ENCODE measurements at places on chromosomes 2 and 18.

- no peak for DNase-seq
Measured at GRCh38 chr2:223532161-223532560, 70.0 kb downstream of the SCG2 start.

DNA sequence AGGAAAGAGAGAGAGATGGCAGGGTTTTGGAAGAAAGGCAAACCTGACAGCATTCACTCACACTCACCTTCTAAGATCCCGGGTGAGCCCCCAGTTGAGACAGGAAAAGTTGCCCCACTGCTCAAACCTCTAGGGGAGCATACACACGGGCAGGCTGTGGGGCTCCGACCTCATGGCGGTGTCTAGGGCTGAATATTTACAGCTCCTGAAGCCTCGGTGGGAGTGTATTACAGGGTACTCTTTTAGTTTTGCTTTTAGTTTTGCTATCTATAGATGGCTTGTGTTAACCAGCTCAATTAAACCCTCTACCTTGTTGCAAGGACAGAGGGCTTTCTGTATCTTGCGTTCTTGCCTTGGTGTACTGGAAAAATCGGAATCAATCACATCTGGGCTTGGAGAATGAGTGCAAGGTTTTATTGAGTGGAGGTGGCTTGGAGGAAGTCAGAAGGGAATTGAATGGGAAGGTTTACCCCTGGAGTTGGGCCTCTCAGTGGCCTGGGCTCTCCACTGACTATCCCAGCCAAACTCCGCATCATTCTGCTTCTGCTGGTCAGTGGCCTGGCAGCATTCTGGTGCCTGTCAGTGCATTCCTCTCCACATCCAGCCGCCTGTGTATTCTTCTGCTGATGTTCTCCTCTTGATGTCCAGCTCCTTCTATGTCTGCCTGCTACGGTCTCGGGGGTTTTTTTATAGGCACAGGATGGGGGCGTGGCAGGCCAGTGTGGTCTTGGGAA lies 10.1 kb upstream of the IFIH1 start:
- no peak for DNase-seq

DNA sequence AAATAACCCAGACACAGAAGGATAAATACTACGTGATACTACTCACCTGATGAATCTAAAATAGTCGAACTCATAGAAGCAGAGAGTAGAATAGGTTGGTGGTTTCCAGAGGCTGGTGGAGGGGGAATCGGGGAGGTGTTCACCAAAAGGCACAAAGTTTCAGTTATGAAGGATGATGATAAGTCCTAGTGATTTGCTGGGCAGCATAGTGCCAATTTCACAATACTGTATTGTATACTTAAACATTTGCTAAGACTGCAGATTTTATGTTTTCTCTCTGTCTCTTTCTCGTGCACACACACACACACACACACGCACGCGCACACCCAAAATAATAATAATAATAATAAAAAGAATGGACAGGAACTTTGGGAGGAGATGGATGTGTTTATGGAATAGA lies 220.3 kb upstream of the EPAS1 start:
- DNase-seq = no peak

- no peak for DNase-seq
Measured at GRCh38 chr2:206229642-206230041, 44.8 kb upstream of the ZDBF2 start.

GRCh38 chr2:201258666-201259615 lies 1.4 kb upstream of the CASP8 start:
- no peak for DNase-seq

GRCh38 chr18:61470031-61470674 lies 136.9 kb downstream of the CDH20 start:
- no peak for DNase-seq

DNA sequence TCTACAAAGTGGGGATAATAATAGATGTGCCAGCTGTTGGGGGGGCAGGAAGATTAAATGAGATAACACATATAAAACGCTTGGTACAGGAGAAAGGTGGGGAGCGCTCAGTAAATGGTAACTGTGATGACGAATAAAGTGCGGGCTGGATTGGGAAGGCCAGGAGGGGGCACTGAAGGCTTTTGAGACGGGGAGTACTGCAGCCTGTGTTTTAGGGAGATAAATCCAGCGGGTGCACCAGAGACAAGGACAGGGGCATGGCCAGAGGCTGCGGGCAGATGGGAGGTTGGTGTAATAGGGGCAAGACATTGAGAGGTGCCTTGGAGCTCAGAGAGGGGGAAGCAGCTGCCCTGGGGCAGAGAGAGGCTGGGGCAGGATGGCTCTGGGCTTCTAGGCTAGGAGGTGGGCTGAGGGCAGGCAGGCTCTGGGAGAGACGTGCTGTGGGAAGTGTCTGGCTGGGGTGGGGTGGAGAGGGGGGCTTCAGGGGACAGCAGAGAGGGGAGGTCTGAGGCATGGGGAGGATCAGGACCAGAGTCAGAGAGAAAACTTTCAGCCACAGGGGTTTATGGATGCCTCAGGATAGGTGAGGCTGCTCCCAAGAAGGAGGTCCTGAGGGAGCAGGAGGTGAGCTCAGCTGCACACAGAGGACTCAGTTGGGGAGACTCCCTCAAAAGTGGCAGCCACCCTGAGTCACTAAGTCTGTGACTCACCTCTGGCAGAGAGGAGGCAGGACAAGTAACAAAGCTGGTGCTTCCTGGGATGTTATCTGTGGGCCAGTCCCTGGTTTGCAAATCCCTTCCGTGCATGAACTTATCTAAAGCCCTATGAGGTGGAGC lies 18.8 kb downstream of the TEX44 start:
- peak; percentile 70 for DNase-seq

- DNase-seq = no peak
Measured at GRCh38 chr2:236622201-236622600, 52.6 kb downstream of the ACKR3 start.

- no peak for DNase-seq
Measured at GRCh38 chr18:76859474-76860339, 37.4 kb downstream of the ZNF236 start.

- DNase-seq = no peak
Measured at GRCh38 chr18:44788334-44788733, 107.6 kb downstream of the SETBP1 start.

DNA sequence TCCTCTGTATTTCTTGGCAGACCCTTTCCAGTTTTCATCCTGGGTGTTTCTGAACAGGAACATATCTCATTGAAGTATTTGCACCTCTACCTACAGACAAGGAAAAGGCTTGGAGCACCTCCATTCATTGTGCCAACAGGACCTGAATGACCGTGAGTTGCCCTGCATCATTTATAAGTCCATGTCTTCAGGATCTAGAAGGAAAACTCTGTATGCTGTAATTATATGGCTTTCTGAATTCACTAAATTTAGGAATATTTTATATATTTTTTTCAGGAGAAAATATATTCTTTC lies 402.3 kb upstream of the SLC14A2 start:
- DNase-seq = no peak

DNA sequence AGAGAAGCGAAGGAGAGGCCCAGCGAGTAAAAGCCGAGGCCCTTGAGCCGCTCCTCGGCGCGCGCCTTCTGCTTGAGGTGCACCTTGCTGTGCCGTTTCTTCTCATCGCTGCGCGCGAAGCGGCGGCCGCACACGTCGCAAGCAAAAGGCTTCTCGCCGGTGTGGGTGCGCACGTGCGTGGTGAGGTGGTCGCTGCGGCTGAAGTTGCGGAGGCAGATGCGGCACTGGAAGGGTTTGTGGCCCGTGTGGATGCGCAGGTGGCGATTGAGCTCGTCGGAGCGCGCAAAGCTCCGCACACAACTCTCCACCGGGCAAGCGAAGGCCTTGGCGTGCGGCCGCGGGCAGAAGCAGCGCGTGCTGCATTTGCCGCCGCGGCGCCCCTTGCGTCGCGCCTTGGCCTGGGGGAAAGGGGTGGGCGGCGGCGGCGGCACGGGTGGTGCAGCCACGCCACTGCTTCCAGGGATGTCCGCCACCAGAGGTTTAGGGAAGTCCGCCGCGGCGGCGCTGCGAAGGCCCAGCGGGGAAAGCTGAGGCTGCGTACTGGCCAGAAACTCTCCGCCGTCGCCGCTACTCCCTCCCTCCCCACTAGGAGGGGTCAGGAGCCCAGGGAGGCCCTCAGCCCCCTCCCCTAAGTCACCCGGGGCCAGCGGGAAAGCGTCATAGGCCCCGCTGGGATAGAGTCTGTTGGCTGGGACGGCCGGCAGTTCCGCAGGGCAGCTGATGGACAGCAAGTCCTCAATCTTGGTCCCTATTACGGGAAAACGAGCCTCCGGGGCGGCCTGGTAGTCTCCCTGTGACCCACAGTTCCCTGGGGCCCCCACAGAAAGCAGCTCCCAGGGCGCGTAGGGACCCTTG lies 1.7 kb downstream of the EGR4 start:
- peak; percentile 20 for DNase-seq

GRCh38 chr18:54241483-54241882 lies 17.0 kb upstream of the MBD2 start:
- DNase-seq = no peak

GRCh38 chr2:12167525-12168317 lies 421.3 kb downstream of the LPIN1 start:
- peak; percentile 9 for DNase-seq

GRCh38 chr2:177622521-177622920 lies 229.9 kb downstream of the AGPS start:
- peak; percentile 24 for DNase-seq

DNA sequence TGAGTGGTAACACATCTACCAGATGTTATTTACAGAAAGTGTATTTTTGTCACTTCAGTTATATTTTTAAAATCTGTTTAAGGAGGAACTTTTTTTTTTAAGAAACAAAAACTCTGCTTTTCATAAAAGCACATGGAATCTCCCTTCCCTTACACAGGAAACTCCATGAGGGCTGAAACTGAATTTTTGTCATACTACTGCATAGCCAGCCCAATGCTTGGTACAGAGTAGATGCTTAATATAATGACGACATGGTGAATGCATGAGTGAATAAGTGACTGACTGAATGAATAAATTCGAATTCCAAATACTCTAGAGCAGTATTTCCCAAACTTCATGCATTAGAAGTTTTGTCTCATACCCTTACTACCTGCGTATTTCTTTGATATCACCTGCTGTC lies 86.5 kb downstream of the ROCK2 start:
- no peak for DNase-seq

GRCh38 chr2:210000464-210001324 lies 1.7 kb upstream of the RPE start:
- no peak for DNase-seq
